Mesenchymal stem cell (in vitro differentiated cells and primary cell): ENCODE measurements at places on chromosomes 1 and 21.
A peak's percentile ranks its signal among the peaks of the same experiment; 100 is the strongest.

- DNase-seq, result no peak
These were observed 168.7 kb upstream of the FMN2 start for GRCh38 chr1:239922778-239923522.

DNA sequence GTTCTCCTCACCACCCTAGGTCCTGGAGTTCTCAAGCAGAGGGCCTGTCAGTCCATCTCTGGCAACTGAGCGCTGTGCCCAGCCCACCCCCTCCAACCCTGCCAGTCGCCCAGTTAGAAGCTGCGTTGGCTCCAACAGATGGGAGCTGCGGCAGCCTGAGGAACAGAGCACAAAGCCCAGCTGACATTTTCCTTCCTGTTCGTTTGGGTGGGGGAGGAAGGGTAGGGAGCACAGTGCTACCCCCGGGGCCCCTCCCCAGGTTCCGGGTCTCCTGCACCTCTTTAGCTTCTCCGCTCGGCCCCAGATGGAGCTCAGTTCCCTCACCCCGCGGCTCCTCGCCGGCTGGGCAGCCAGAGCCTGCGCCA, 1.4 kb downstream of the LRRN2 start:
- DNase-seq, result no peak

- no peak for DNase-seq
These were observed 375.5 kb downstream of the PCP4 start for GRCh38 chr21:40242586-40243265.

DNA sequence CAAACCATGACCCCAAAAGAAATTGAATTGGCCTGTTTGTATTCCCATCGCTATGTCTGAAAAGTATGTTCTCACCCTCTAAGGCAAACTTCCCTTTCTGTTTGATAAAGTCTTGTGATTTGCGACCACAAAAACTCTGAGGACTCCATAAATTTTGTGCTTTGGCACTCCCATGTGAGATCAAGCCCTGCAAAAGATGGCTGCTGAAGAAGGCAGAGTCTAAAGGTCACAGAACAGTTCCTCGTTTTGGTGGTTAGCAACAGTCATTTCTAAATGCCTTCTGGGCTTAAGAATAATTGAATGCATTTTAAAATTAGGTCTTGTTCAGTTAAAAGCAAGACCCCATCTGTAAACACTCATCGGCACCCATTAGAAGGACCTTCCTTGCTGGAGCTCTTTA, 441.6 kb downstream of the OMA1 start:
- DNase-seq, result no peak

GRCh38 chr1:154971341-154971998, 923 bp upstream of the SHC1 start:
- no peak for DNase-seq

DNA sequence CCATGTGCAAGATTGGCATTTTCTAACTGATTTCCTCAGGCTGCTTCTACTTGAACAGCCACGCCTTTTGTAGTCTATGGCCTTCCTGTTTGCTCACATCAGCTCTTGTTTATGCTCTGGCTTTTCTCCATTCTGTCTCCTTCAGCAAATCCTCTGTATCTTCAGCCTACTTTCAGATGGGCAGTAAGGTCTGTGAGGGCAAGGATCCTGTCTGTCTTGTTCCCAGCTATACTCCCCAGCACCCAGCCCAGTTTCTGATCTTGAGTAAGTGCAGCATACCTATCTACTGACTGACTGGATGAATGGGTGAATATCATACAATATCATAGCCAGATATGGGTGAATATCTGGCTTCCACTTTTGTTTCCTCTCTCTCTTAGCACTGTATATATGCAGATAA, 438.1 kb downstream of the LMO4 start:
- DNase-seq, result peak; percentile 16

GRCh38 chr1:173866413-173867115, 1.2 kb downstream of the GAS5 start:
- DNase-seq, result no peak

- DNase-seq, result no peak
These were observed 2.5 kb downstream of the TMEM63A start for GRCh38 chr1:225879521-225880221.

- DNase-seq, result peak; percentile 52
These were observed 147.2 kb downstream of the CHD1L start for GRCh38 chr1:147389532-147390184.

DNA sequence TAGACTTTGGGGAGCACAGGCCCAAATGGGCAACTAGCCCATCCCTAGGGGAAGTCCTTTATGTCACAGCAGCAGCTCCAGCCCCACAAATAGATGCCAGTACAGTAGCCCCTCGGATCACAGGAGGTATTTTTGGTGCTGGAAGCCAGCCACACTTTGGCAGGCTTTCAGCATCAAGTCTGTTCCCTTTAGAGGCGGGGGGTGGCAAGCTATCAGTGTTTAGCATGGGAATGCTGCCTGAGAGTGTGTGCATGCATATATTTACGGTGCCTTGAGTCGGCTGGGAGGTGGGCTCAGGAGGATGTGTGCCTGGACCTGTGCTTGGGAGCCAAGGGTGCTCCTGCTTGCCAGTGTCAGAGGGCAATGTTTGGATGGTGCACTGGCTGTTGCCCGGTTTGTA, 3.5 kb upstream of the PLXNA2 start:
- DNase-seq, result no peak
